Adrenal gland (tissue), 19 donors: ENCODE measurements at places on chromosomes 1 and 21. TPM values are rescaled to one million over a fixed set of nuclear protein-coding genes. Genes with fewer than 3 reads are reported as not detected.
A peak's percentile ranks its signal among the peaks of the same experiment; 100 is the strongest.

GRCh38 chr1:93702828-93703183 is 21.2 kb upstream of the BCAR3 start:
- no peak overlapping the region for H3K4me3 ChIP-seq
- H3K27me3 ChIP-seq: no peaks in the 10 kb centered on the region
- H3K36me3 ChIP-seq: no peaks in the 10 kb centered on the region
- peak; percentile 49 for DNase-seq
- no peak overlapping the region for H3K27ac ChIP-seq
- H3K4me1 ChIP-seq: no peaks in the 10 kb centered on the region

TGFB2 gene
- total RNA-seq: 2.1 TPM

DNA sequence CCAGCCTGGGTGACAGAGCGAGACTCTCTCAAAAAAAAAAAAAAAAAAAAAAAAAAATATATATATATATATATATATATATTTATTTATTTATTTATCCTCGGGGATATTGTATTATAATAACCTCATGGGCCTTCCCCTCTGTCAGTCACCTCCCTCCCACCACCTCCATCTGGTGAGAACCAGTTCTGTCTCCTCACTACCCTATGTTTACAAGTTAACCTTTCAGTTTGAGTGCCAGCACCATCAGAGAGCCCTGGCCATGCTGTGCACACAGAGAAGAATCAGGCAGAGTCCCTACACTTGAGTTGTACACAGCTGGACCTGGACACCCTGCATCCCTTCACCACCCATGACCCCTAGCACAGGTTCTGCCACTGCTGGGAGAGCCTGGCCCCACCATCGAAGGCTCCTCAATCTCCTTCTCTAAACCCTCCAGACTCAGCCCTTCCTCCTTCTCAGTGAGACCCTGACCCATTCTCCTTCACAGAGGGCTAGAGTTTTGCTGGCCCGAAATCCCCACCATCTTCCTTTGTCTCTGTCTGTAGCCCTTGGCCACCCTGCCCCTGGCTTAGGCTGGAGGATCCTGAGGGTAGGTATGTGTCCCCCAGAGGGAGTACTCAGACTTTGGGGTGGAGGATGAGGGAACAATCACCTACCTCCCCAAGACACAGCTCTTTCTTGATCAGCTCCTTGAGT is 1.2 kb downstream of the S100A5 start:
- H3K27ac ChIP-seq: no peak overlapping the region
- DNase-seq: no peak
- H3K4me1 ChIP-seq: peaks cover 35% of the 10 kb centered on the region
- H3K27me3 ChIP-seq: no peaks in the 10 kb centered on the region
- no peak overlapping the region for H3K4me3 ChIP-seq

DNA sequence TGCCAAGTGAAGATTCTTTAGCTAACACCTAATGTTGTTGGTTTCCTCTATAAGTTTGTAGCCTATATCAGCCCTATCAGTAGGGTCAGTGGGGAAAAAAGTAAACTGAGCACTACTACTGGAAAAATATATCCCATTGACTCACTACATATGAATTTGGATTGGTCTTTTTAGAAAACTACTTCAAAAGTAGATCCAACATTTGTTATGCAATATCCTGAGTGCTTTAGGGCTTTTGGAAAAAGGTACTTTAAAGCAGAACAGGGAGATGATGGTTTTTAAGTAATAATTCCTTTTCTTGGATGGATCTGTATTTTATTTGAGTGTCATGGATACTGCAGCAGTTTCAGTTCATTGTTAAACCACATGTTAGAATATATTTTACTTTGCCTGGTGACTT is 7.1 kb downstream of the C1orf21 start:
- no peak for DNase-seq
- H3K27ac ChIP-seq: no peak overlapping the region
- H3K4me1 ChIP-seq: peaks cover 64% of the 10 kb centered on the region
- H3K4me3 ChIP-seq: no peak overlapping the region
- no peaks in the 10 kb centered on the region for H3K27me3 ChIP-seq

- H3K27ac ChIP-seq: no peak overlapping the region
- peaks cover 5% of the 10 kb centered on the region for H3K4me1 ChIP-seq
- no peak for DNase-seq
- no peaks in the 10 kb centered on the region for H3K36me3 ChIP-seq
- no peak overlapping the region for H3K4me3 ChIP-seq
- no peaks in the 10 kb centered on the region for H3K27me3 ChIP-seq
These were observed 29.3 kb downstream of the ZBTB8B start for GRCh38 chr1:32494196-32494595.

GRCh38 chr1:10216090-10216749 is 5.8 kb downstream of the KIF1B start:
- no peaks in the 10 kb centered on the region for H3K27me3 ChIP-seq
- H3K36me3 ChIP-seq: no peaks in the 10 kb centered on the region
- H3K4me1 ChIP-seq: peaks cover 46% of the 10 kb centered on the region
- no peak for DNase-seq
- H3K27ac ChIP-seq: no peak overlapping the region

DNA sequence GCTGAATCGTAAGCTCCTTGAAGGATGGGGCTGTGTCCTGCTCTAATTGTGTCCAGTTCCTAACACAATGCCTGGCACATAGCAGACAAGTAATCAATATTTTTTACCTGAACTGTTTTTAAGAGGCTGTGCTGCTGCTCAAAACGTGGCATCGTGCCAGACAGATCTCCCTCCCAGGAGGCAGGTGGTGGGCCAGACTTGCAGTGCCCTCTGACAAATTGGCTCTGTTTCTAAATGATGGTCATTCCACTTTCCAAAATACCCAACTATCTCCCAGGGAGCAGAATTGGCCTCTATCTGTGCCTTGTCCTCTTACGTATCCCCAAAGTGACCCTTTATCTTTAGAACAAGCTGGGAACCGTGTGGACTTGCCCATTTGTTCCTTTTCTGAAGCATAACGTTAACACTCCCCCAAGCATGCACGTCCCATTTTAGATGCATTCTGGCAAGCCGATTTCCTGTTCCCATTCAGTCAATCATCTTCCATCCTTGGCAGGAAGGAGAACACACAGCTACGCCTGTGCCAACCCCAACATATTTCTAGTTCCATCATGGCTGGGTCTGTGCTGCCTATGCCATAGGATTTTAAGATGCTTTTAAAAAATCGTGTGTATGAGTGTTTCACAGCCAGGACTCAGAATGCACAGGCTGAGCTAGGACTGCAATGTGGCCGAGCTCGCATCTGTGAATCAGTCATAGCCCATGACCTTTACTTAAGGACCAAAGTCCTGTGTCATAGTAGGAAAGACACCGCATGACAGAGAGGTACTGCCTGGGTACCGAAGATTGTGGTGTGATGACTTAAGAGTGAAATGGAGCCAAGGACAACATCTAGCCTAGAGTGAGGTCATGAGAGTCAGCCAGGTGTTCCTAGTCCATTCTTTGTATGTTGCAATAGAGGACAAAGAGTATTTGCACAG is 408.6 kb downstream of the PRDM2 start:
- no peak overlapping the region for H3K4me3 ChIP-seq
- H3K27me3 ChIP-seq: no peaks in the 10 kb centered on the region
- no peaks in the 10 kb centered on the region for H3K36me3 ChIP-seq
- H3K4me1 ChIP-seq: no peaks in the 10 kb centered on the region
- DNase-seq: no peak
- H3K27ac ChIP-seq: peak overlapping the region; percentile 16

DNA sequence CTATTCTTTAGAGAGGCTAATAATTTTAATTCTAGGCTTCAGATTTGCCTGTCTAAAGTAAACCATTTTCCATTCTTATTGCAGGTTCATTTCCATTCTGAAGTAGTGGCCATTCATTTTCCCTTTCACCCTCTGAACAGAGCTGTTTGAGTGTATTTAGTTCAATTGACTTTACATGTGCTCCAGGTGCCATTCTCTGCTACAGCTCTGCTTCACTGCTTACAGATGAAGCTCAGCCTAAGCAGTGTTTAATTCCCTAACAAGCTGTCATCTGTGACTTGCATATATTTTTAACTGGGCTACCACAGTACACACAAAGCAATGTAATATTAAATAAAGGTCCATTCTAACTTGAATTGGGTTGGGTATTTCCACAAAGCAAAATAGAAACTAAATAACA is 1031.6 kb downstream of the KCNT2 start:
- H3K4me1 ChIP-seq: no peaks in the 10 kb centered on the region
- no peaks in the 10 kb centered on the region for H3K36me3 ChIP-seq
- no peak overlapping the region for H3K4me3 ChIP-seq
- H3K27ac ChIP-seq: no peak overlapping the region
- no peak for DNase-seq
- no peaks in the 10 kb centered on the region for H3K27me3 ChIP-seq

DNA sequence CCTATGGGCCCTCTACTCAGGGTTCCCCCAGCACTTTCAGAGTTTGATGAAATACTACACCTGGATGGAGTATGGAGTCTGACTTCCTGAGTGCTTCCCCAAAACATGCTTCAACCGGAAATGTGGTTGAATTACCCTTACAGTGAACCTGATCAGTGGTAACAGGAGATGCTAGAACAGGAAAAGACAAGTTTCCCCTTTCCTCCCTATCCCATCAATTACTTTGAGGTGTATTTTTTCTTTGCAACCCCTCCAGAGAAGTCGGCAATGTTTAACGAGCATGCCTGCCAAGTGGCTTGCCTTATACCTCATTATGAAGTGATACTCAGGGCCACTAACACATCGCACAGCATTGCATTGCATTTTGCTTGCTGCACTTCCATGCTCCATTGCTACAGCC is 7.0 kb downstream of the KRTAP15-1 start:
- H3K4me1 ChIP-seq: no peaks in the 10 kb centered on the region
- no peaks in the 10 kb centered on the region for H3K27me3 ChIP-seq
- no peak overlapping the region for H3K4me3 ChIP-seq
- H3K27ac ChIP-seq: no peak overlapping the region
- no peaks in the 10 kb centered on the region for H3K36me3 ChIP-seq

CFAP141 gene
- total RNA-seq: not detected

HTR6 gene
- total RNA-seq: not detected

GRCh38 chr1:92968138-92969032 is 7.1 kb upstream of the DIPK1A start:
- no peak overlapping the region for H3K4me3 ChIP-seq
- peaks cover 5% of the 10 kb centered on the region for H3K4me1 ChIP-seq
- no peak for DNase-seq
- H3K27me3 ChIP-seq: no peaks in the 10 kb centered on the region
- H3K27ac ChIP-seq: no peak overlapping the region
- H3K36me3 ChIP-seq: no peaks in the 10 kb centered on the region

PGBD5 gene
- 27.9 TPM for total RNA-seq

DNA sequence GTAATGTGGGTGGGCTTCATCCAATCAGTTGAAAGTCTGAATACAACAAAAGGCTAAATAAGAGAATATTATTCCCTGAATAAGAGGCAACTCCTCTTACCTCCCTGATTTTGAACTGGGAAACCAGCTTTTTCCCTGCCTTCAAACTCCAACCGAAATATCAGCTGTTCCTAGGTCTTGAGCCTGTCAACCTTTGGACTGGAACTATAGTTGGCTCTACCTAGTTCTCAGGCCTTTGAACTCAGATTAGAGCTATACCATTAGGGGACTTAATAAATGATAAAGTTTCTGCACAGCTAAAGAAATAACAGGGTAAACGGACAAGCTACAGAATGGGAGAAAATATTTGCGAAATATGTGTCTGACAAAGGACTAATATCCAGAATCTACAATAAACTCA is 43.8 kb upstream of the BEND5 start:
- H3K27me3 ChIP-seq: no peaks in the 10 kb centered on the region
- no peak for DNase-seq
- H3K4me1 ChIP-seq: no peaks in the 10 kb centered on the region
- no peak overlapping the region for H3K27ac ChIP-seq
- H3K36me3 ChIP-seq: no peaks in the 10 kb centered on the region
- no peak overlapping the region for H3K4me3 ChIP-seq

CFAP107 gene
- total RNA-seq: not detected

OR14K1 gene
- total RNA-seq: not detected

DNA sequence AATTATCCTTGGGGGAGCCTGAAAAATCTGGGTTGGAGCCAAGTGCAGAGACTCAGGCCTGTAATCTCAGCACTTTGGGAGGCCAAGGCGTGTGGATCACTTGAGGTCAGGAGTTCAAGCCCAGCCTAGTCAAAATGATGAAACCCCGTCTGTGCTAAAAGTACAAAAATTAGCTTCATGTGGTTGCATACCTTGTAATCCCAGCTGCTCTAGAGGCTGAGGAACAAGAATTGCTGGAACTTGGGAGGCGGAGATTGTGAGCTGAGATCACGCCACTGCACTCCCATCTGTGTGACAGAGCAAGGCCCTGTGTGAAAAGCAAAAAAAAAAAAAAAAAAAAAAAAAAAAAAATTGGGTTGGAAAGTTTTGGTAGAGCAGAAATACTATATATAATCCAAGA is 1563.6 kb upstream of the PRMT6 start:
- H3K27me3 ChIP-seq: no peaks in the 10 kb centered on the region
- no peak overlapping the region for H3K27ac ChIP-seq
- no peaks in the 10 kb centered on the region for H3K4me1 ChIP-seq
- H3K4me3 ChIP-seq: no peak overlapping the region
- H3K36me3 ChIP-seq: no peaks in the 10 kb centered on the region
- DNase-seq: no peak

DNA sequence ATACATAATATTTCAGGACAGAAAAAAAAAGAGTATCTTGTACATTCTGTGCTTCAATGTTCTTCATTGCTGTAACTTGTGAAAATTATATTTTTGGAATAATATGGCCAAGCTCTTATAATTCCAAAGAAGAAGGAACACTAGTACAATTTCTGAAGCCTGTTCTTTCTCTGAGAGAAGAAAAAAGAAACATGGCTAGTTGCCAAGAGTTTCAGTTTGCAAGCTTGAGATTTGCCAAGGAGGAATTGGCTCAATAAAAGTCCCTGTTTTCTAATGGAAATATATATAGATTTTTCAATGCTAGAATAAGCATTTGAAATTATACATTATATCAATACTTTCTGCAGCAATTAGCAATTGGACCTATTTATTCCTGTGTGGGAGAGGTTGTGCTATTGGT is 285.2 kb upstream of the NEGR1 start:
- H3K27me3 ChIP-seq: no peaks in the 10 kb centered on the region
- H3K27ac ChIP-seq: no peak overlapping the region
- H3K4me3 ChIP-seq: no peak overlapping the region
- H3K36me3 ChIP-seq: no peaks in the 10 kb centered on the region
- DNase-seq: no peak

- H3K27me3 ChIP-seq: no peaks in the 10 kb centered on the region
- peak; percentile 2 for DNase-seq
- H3K27ac ChIP-seq: no peak overlapping the region
- H3K36me3 ChIP-seq: no peaks in the 10 kb centered on the region
- H3K4me3 ChIP-seq: no peak overlapping the region
These were observed 4.1 kb upstream of the EPS8L3 start for GRCh38 chr1:109767637-109768334.
